ENCODE measurements at places on chromosomes 5 and 9.

DNA sequence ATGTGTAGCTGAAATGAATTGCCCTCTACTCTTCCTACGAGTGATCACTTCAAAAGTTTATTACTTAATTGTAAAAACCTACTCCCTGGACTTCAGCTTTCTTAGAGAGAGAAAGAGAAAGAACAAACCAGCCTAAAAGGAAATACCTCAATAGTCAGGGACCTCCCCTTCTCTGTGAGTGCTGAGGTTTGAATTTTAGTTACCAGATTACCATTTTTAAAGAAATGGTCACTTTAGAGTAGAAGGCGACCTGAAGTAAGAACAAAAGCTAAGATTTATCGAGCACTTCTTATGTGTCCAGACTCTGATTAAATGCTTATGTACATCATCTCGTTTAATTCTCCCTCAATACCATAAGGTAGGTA is 11.3 kb downstream of the RAPGEF1 start:
- no peak for DNase-seq

DNA sequence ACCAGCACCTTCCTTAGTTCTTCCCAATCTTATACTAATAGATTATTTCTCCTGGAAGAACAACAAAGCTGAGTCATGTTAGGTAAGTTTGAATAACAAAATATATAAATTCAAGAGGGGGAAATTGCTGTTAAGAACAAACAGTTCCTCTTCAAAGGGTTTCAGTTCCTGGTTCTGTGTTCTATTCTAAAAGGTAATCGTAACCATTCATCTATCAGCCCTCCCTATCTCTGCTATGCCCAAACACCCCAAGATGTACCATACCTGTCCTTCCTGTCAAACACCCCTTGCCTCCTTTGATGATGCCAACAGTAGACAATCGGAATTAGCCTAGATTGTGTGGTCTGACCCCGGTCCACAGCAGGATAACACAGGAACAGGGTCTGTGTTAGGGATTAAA is 4.2 kb upstream of the RNF180 start:
- DNase-seq = no peak

GRCh38 chr9:83444110-83444509 is 94.1 kb downstream of the FRMD3 start:
- no peak for DNase-seq

DNA sequence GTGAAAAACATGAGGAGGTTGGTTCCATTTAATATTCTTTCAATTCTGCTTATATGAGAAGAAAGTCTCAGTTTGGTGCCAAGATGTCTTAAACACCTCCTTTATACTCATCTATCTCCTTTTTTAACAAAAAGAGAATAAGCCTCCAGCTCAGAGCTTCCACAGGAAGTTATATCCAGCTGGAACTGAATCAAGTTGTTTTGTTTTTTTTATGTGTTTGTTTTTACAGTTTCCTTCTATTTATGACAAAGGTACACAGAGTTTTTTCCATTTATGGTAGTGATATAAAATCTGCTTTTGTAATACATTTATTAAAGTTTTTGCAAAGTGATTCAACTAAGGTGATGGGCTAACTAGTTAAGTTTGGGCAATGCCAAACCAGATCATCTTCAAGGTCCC is 10.4 kb downstream of the SPARC start:
- DNase-seq = no peak

GRCh38 chr5:137705106-137705505 is 30.8 kb downstream of the KLHL3 start:
- no peak for DNase-seq

DNA sequence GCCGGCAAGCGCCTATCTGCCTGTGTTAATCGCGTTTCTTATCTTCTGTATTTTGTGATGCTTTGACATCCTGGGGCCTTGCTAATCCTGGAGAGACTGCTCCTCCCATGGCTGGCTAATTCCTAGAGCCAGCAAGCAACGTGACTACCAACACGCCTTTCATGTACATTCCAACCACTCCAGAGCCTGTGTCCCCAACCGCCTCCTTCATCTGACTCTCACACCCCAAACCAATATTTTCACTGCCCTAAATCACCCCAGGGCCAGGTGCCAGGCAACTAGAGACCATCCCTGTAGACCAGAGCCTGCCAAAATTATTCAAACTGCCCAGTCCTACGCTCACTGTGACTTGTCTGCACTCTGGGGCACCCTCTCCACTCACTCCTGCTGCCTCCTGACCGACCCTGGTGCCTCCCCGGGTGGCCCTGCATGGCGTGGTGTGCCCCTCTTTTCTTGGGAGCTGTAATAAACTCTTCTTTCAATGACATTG is 50.5 kb upstream of the COL5A1 start:
- no peak for DNase-seq

- peak; percentile 83 for DNase-seq
These were observed 9.3 kb upstream of the ZDHHC12 start for GRCh38 chr9:128733256-128733655.

DNA sequence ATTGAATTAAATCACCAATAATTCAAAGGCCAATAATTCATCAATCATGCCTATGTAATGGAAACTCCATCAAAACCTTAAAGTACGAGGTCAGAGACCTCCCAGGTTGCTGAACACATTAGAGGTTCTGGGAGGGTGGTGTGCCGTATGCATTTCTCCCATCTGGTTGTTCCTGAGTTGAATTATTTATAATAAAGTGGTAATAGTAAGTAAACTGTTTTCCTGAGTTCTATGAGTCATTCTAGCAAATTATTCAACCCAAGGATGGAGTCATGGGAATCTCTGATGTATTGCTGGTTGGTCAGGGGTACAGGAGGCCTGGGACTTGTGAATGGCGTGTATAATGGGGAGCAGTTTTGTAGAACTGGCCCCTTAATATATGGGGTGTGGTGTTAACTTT is 191.7 kb downstream of the CARTPT start:
- no peak for DNase-seq

DNA sequence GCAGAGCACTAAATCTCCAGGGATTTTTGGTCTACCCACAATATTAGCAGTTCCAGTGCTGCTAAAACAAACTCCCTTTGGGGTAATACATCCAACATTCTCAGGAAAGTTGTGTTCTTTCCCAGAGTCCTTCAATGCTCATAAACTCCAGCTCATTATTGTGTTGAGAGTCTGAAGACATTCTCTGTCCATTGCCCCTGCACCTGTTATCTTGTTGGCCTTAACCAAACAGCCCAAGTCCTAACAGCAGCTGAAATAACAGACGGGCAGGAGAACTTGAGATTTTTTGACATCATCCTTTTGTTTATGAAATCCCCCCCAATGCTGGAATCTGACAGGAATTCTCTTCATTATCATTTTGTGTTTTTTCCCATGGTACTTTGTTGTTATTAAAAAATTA is 110.8 kb downstream of the PAPPA start:
- DNase-seq = no peak

DNA sequence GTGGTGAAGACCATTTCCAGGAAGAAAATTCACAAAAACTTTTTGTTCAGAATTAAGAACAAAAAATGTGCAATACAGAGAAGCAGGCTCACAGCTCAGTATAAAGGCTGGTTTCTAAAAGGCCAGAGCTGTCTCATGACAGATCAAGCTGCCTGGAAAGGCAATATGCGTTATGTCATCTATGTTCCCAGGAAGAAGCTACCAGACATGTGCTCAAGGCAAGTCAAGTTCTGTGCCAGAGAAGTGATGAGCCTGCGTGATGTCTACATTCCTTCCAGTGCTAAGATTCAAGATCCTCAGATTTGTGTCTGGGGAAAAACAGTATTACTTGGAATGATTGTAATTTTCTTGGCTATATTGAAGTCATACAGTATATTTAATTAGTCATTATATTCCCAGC is 104.3 kb downstream of the PDE4D start:
- DNase-seq = no peak

DNA sequence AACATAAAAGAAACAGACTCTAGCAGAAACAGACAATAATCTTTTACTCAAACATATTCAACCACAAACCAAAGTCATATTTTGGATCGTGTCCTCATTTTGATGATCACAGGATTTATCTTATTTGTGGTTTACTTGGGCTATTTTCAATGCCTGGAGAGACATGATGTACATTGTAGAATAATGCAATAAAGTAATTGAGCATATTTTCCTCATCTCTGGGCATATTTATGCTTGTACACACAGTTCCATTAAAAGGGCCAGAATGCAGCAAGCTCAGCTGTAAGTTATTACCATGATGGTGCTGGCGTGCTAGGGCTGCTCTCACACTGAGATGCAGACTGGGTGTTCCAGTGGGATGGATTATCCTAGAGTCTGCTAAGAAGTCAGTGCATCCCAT is 456.7 kb downstream of the TLE4 start:
- no peak for DNase-seq

- DNase-seq = no peak
These were observed 34.2 kb upstream of the STRBP start for GRCh38 chr9:123302348-123303214.

Data from NCI-H2081 (cell line).